ENCODE measurements at places on chromosomes 2 and 18. TPM values are rescaled to one million over a fixed set of nuclear protein-coding genes. Genes with fewer than 3 reads are reported as not detected.

DNA sequence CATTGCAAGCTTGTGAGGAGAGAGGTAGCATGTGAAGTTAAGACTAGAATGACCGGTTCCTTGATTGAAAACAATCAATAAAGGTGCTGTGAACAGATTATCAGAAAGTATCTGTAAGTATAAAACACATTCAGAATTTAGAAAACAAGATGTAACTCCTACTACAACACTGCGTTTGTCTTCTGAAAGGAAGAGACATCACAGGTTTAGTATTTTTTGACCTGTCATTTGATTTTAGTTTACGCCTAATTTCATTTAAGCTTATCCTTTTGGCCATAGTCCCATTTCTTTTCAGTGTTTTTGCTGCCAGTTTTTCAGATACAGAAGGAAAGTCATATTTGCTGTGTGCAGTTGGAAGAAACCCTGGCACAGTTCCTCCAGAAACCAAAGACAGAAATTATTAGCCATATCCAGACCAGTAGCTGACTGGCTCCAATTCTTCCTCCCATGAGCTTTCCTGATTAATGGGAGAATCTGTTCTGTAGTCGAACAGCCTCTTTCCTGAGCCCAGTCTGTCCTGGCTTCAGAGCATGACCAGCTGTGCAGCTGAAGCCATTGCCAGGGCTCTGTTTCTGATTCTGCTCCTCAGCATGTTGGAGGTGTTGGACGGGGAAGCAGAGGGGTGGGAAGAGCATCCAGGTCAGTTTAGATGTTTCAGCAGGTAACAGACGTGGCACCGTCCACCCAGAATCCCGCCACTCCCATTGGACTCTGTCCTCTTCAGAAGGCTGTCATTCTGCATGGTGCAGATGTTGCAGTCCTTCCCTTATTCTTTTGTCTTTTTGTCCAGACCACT lies 61.0 kb downstream of the CRIM1 start:
- DNase-seq = no peak

- DNase-seq = peak; percentile 10
Observed at GRCh38 chr2:74831693-74832530, 2.0 kb upstream of the HK2 start.

GRCh38 chr18:13237641-13238040 lies 19.1 kb downstream of the LDLRAD4 start:
- DNase-seq = no peak

DNA sequence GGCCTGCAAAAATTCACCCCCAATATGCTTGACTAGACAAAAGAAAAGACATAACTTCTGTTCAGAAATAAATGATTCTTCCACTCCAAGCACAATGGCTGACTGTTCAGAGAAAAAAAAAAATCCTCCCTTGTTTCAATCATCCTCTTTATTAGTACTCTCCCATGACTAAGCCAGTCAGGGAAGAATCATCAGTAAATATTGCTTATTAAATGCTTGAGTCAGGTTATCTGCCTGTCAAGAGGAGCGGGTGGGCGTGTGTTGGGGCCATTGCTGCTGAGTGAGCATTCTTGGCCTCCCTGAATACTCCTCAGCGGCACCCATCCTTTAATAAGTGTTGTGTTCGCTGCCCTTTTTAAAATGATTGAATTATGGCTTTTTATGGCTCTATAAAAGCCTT lies 1334.8 kb upstream of the CELF4 start:
- DNase-seq = no peak

- no peak for DNase-seq
Observed at GRCh38 chr18:50665519-50665918, 105.6 kb downstream of the MAPK4 start.

DNA sequence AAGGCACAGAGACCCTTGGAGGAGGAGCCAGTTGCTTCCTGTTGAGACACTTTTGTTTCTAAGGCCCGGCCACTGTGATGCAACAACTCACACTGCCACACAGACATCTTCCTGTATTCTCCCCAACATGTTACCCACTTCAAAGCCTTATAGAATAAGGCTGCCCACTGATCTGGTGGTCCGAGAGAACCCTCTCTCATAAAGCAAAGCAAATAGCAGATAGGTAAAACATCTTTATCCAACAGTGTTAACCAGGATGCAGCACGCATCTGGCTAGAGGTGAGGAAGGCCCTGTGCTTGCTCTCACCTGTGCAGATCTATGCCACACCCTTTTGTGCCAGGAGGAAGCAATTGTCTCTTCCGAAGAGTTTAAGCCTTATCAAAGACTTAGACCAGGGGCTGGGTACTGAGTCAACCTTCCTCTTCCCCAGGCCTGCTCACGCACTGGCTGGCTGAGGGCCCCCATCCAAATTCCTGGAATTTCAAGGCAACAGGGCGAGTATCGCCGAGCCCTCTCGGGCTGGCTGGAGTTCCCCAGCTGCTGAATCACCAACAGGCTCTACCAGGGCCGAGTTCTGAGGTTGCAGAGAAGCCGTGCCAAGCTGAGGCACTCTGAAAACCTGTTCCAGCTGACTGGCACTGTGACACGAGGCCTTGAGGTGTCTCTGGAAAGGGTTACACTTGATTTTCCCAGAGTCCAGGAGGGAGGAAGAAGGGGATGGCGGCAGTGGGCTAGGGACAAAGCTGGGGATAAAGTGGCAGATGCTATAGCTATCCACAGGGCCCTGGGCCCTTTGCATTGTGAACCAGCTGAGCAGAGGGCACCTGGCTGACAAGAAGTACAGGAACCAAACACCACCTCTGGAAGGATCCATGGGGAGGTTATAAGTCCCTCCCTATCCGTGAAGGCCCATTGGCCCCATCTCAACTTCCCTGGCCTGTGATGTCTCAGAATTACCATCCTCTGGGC lies 29.3 kb downstream of the TGFA start:
- peak; percentile 98 for DNase-seq

DNA sequence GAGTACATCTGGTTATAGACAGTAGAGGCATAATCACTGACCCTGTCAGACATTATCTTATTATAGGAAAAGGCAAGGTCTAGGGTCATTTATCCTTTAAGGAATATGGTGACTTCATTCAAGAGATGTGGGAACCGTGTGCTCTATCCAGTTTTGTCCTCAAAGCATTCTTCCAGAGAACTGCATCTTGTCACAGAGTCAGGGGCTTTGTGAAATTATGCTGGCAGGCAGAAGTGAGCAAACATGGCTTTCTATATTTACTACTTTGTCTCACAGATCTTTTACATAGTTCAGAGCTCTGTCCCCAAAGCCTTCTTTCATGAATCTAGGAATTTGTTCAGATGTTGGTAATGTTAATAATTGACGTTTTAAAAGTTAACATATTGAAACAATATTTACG lies 177.4 kb downstream of the ASXL3 start:
- no peak for DNase-seq

GRCh38 chr2:41736105-41736567 lies 311.7 kb upstream of the PKDCC start:
- DNase-seq = peak; percentile 77

GRCh38 chr18:77114415-77115191 lies 18.0 kb downstream of the MBP start:
- peak; percentile 95 for DNase-seq

DNA sequence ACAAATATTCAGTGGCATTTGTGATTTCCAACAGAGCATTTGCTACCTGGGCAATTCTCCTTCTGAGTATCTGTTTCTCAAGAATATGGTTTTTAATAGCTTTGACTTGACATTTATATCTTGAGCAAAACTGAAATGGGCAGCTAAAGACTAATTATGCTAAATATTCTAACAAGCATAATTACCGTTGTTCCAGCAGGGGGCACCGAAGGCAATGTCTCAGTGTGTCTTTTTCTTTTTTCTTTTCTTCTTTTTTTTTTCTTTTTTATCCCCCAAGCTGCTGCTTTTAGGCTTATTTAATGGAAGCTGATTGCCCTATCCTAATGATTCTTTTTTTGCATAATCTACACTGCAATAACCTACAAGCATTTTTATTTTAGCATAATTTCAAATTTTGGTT lies 138.9 kb upstream of the NABP1 start:
- DNase-seq = peak; percentile 12

- DNase-seq = no peak
Observed at GRCh38 chr2:218370410-218371063, 11.5 kb upstream of the SLC11A1 start.

- DNase-seq = no peak
Observed at GRCh38 chr2:65388596-65389390, 43.6 kb downstream of the SPRED2 start.

DNA sequence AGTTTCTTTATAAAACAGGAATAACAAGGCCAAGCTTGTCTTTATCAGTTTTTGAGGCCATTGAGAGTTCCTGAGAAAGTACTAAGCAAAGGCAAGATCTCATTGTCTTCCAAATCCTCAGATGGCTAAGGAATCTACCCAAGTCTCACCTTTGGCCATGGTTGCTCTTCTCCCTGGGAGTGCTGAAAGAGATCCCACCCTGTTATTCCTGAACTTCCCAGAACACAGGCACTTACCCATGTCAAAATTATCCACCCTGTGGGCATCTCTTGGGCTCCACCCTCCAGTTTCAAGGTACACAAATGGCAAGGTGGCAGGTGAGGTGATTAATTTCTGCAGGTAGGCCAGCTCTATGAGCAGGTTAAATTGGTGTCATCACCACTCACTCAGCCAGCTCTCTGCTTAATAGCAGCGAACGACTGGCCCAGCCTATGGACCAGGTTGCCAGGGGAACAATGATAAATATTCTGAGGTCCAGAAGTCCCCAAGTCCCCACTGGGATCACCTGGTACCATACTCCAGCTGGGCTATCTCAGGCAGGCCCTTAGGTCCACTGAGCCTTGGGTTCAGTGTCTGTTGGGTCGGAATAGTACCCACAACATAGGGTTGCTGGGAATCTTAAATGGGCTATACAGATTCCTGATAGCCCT lies 2.3 kb upstream of the SPRED2 start:
- no peak for DNase-seq

- no peak for DNase-seq
Observed at GRCh38 chr18:55385770-55386169, 202.2 kb downstream of the TCF4 start.

DNA sequence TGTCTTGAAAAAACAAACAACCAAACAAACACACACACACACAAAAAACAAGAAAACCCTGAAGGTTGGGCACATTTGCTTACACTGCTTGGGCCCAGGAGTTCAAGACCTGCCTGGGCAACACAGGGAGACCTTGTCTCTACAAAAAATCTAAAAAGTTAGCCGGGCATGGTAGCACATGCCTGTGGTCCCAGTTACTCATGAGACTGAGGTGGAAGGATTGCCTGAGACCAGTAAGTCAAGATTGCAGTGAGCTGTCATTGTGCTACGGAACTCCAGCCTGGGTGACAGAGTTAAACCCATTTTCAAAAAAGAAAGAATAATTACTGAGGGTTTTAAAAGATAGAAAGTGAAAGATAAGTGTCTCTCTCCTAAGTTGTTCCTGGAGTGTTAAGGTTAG lies 103.4 kb downstream of the MBD5 start:
- DNase-seq = no peak

- DNase-seq = no peak
Observed at GRCh38 chr18:59323931-59324622, 5.6 kb upstream of the CPLX4 start.

DNA sequence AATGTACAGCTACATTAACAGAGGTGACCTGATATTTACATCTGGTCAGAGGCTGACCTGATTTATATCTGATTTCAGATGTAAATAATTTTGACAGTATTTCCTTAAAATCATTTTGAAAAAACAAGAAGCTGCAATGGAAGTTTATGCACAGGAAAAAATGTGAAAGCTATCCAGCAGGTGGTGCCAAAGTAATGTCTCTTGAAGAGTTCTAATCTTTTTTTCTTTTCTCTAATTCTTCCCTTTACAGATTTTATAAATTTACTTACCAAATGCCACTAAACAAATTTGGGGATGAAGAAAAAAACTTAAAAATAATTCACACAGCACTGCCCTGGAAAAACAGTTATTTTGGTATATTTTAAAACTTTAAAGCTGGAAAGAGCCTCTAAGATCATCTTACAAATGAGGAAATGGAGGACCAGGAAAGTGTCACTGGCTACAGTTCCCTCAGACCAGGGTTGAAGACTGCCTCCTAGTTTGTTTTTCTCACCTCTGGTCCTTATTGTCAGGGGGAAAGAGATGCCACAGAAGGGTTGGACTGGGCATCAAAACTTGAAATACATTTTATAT lies 16.4 kb upstream of the FBLN7 start:
- DNase-seq = no peak

- no peak for DNase-seq
Observed at GRCh38 chr2:157420771-157421323, 23.0 kb downstream of the CYTIP start.

DNA sequence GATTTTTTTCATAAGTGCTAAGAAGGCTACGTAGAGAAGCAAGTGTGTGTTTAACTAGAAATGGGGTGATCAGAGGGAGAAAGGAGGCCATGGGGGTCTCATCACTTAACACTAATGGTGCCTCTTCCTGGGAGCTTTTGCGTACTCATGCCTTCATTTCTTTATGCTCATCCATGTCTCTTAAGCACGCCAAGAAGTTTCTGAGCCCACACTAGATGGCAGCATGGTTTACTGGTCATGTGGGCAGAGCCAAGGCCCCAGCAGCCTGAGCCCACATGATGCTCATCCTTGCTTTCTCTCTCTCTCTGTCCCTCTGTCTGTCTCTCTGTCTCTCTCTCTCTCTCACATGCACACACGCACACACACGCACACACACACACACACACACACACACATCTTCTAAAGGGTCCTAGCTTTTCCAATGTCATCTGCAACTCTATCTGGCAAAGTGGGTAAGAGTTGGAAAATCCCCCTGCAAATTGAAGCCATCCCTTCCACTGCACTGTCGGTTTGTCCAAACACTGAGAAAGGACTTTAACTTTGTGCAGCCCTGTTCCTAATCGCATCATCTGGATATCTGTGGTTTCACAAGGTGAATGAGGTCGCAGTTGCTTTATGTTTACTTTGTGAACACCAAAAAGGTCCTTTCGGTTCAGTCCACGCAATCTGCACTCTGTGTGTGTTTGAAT lies 137.1 kb upstream of the CCDC68 start:
- DNase-seq = peak; percentile 31

- DNase-seq = no peak
Observed at GRCh38 chr2:221120643-221121042, 451.5 kb downstream of the EPHA4 start.

The GALNT5 gene
- total RNA-seq = 3.1 TPM

The GCG gene
- not detected for total RNA-seq

The SLC9A4 gene
- total RNA-seq = not detected

The ACOXL gene
- total RNA-seq = not detected

The PPIL3 gene
- total RNA-seq = 56.5 TPM

The LOXL3 gene
- 17.8 TPM for total RNA-seq

The WBP1 gene
- total RNA-seq = 7.5 TPM

The DNAH7 gene
- total RNA-seq = 0.43 TPM

The SCN3A gene
- 22.7 TPM for total RNA-seq

The MC2R gene
- total RNA-seq = not detected

The LCT gene
- total RNA-seq = not detected

The SCTR gene
- total RNA-seq = not detected

The ABCB11 gene
- not detected for total RNA-seq

All from MG63 (cell line).